ENCODE measurements at places on chromosomes 11 and 22.

DNA sequence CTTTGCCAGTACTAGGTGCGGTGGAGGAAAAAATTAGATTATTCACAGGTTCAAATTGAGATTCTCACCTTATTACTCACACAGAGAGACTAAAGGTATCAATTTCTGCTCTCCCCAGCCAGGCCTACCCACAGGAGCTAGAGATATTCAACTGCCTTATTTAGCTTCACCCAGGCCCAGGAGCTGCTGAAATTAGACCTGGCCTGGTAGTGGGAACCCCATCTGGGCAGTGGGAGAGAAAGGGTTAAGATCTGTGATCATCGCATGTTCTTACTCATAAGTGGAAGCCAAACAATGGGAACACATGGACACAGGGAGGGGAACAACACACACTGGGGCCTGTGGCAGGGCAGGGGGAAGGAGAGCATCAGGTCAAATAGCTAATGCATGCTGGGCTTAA is 20.9 kb upstream of the MICAL2 start:
- no peak for DNase-seq

DNA sequence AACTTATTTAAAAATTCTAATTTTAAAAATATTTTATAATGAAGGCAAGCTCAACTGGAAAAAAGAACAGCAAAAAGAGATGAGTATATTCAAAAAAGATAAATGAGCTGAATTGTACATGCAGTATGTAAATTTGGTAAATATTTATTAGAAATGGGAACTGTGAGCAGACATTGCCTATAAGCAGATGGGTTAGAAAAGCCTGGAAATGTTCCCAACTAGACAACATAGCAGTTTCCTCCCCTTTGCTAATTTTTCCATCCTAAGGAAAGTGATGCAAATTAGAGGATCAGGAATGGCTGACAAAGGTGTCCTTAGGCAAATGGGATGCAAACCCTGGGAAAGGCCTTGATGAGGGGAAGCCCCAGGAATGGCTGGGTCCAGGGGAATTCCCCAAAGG is 37.2 kb downstream of the TP53I11 start:
- no peak for DNase-seq

GRCh38 chr11:107257710-107258109 is 199.9 kb downstream of the CWF19L2 start:
- no peak for DNase-seq

- DNase-seq, result no peak
These were observed 18.8 kb upstream of the PRR5 start for GRCh38 chr22:44683237-44683636.

- DNase-seq, result no peak
These were observed 135.1 kb downstream of the RAB38 start for GRCh38 chr11:88040148-88040496.

GRCh38 chr11:44466531-44467205 is 98.8 kb upstream of the CD82 start:
- no peak for DNase-seq

- DNase-seq, result no peak
These were observed 25.1 kb downstream of the RGL4 start for GRCh38 chr22:23715806-23716375.

GRCh38 chr11:134205729-134206128 is 18.0 kb downstream of the NCAPD3 start:
- no peak for DNase-seq

- no peak for DNase-seq
These were observed 337.4 kb downstream of the SOX6 start for GRCh38 chr11:16018931-16019330.

DNA sequence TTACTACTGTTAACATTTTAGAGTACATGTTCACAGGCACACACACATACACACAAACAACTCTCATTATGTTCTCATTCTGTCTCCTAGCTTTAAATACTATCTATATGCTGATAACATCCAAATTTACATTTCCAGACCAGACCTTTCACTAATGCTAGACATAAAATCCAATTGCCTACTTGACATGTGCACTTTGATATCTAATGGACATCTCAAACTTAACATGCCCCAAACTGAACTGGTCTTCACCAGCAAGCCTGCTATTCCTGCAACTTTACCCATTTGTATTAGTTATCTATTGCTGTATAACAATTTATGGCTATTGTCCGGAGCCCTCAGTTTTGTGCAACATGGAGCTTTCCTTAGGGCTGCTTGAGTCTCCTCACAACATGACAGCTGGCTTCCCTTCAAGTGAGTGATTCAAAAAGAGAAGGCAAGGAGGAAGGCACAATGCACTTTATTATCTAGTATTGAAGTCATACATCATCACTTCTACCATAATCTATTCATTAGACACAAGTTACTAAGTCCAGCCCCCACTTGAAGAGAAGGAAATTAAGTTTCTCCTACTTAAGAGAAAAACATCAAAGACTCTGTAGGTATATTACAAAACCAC is 3.0 kb downstream of the SLC36A4 start:
- no peak for DNase-seq
